Activated CD8-positive, alpha-beta memory T cell treated with anti-CD3 and anti-CD28 coated beads, Interleukin-2, amount 10 ng/mL, durations not matched to agents 7 days and 5 days (primary cell): ENCODE measurements at places on chromosomes 7 and 10.

DNA sequence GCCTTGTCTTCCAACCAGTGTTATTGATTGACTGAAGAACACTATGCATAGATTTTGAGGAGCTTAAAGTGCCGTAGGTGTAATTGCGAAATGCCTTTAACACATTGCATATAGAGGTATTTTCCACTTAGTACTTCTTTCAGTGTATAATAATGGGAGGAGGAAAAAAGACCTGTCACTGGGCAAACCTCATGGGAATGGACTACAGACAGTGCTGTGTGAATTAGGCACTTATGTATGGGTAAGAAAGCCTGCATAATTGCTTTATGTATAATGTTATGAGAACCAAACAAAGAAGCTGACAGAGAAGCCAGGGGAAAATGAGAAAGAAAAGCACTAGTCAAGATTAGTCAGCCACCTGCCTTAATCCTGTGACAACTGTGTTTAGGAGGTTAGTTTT is 12.4 kb upstream of the SCRN1 start:
- DNase-seq: no peak

DNA sequence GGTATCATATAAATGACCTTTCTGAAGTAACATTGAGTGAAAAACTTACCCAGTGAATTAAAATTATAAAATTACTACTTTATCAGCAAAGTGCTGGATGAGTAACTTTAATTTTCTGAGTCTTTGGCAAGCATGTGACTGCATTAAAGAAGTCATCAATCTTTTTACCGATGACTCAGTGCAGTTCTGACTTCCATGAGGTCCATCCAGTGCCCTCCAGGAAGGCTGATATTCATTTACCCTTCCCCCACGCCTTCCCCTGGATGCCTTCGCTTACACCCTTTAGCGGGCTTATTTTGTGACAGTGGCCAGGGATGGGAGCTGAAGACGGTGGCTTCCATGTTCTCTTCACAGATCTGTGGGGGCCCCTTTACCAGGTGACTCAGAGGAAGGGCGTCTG is 572.9 kb upstream of the PFKP start:
- DNase-seq: no peak

DNA sequence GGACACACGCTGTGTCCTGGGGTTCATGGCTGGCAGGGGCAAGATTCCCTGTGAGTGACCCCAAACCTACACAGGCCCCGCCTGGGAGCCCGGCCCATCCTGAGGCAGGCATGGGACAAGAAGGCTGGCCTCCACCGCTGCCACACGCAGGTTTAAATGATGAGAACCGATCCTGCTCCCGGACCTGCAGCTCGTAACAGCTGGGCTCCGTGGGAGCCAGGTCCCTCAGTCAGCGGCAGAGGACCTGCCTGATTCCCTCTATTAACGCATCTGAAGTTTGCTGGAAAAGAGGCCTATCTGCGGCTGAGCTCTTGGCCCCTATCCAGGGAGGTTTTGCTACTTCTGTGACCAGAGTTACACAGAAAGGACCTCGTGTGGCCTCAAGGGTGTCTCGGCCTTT is 112.3 kb downstream of the VIPR2 start:
- DNase-seq: peak; percentile 33

- DNase-seq: no peak
Measured at GRCh38 chr7:155724327-155725005, 80.0 kb downstream of the RBM33 start.

DNA sequence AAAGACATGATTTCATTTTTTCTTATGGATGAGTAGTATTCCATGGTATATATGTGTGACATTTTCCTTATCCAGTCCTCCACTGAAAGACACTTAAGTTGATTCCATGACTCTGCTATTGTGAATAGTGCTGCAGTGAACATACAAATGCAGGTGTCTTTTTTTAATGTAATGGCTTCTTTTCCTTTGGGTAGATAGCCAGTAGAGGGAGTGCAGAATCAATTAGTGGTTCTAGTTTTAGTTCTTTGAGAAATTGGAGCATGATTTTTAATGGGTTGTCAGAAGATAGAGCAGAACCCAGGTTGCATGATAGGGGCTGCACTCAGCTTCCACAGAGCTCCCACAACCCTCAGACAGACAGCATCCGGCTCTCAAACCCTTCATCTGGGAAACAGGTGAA is 152.9 kb upstream of the PLXDC2 start:
- no peak for DNase-seq

DNA sequence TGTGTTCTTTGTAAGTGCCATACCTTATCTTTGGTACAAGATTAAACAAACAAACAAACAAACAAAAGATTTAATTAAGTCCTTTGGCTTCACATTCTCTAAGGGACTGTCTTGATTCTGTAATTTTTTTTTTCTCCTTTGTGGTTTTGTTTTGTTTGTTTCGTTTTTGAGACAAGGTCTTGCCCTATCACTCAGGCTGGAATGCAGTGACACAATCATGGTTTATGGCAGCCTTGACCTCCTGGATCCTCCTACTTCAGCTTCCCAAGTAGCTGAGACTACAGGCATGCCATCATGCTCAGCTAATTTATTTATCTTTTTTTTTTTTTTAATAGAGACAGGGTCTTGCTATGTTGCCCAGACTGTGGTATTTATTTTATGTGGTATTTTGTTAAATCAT is 165.8 kb downstream of the LRRC4 start:
- DNase-seq: no peak

GRCh38 chr7:16989811-16990413 is 108.1 kb upstream of the AGR3 start:
- DNase-seq: no peak

DNA sequence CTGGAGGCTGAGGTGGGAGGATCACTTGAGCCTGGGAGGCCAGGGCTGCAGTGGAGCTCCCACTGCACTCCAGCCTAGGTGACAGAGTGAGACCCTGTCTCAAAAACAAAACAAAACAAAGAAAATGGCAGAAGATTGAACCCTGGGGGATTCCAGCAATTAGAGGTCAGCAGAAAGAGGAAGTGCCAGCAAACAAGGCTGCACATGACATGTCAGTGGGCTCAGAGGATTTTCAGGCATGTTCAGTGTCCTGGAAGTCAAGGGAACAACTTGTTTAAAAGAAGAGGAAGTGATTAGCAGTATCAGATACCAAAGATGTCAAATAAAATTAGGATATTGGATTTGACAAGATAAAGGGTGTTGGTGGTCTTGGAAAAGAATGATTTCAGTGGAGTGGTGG is 32.3 kb downstream of the RAB18 start:
- no peak for DNase-seq

- DNase-seq: no peak
Measured at GRCh38 chr10:120979435-120980278, 128.5 kb downstream of the WDR11 start.

DNA sequence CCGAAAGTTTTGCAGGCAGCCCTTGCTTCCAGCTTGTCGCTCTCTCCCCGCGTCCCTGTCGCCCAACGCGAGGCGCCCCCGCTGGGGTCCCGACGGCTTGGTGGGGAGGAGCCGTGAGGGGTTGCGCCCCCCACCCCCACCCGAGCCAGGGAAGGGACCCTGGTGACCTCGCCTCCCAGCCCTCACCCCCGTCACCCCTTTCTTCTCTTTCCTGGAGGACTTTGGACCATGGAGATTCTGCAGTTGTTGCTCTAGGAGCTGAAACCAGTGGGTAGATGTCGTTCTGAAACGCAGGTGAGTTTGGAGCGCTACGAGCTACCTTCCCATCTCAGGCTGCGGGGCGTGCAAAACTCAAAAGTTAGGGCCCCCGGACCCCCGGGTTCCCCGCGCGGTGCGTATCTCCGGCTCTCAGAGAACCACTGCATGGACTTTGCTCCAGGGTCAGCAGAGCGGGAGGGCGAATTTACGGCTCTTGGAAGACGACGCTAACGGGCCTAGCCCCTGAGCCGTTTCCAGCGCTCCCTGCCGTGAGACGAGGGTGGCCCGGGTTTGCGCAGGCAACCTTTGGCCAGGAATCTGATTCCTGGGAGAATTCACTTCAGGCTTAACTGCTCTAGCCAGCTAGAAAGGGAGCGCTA is 684 bp upstream of the ATXN7L1 start:
- no peak for DNase-seq

DNA sequence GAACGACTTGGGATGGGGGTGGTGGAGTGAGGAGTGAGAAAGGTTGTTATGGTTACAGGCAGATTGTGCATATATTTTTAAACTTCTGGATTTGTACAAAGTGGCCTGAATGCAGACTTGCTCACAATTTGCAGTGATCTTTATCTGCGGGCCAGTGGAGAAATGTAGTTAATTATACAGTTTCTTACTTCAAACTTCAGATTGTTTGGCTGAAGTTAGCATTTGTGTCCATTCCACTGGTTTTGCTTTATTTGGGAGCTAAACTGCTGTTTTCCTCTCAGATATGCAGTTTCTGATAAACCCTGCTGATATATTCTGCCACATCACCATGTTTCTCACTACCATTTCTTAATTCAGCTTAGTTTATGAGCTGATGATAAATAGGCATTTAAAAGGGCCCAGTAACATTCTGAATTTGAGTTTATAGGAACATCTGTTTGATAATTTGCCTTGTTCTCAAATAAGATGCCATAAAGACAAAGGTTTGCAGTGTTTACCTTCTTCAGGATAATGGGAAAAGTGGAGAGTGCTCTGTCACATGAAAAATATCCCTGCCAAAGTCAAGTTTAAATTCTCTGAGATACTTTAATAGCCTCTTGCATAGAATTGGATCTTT is 170.1 kb downstream of the ST7 start:
- DNase-seq: no peak

GRCh38 chr10:100647928-100648327 is 97.5 kb upstream of the PAX2 start:
- no peak for DNase-seq

- DNase-seq: no peak
Measured at GRCh38 chr7:110399421-110399820, 691.5 kb upstream of the LRRN3 start.

DNA sequence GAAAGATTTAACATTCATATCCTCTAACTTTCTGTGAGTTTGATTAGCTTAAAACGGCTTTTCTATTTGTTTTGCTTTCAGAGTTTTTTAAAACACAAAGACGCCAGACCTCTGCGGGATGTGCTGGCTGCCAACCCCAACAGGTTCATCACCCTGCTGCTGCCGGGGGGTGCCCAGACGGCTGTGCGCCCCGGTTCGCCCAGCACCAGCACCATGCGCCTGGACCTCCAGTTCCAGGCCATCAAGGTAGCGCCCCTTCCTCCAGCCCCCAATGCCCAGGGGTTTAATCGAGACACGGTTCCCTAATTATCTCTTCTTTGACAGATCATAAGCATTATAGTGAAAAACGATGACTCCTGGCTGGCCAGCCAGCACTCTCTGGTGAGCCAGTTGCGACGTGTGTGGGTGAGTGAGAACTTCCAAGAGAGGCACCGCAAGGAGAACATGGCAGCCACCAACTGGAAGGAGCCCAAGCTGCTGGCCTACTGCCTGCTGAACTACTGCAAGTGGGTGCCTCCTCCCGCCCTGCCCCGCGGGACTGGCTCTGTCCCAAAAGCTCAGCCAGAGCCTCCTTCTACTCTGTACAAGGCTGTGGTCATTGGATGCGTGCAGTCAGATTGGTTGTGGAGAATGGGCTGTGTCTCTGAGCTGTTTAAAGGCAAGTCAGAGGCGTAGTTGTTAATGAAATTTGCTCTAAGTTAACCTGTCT is 71.2 kb downstream of the TRRAP start:
- DNase-seq: no peak

DNA sequence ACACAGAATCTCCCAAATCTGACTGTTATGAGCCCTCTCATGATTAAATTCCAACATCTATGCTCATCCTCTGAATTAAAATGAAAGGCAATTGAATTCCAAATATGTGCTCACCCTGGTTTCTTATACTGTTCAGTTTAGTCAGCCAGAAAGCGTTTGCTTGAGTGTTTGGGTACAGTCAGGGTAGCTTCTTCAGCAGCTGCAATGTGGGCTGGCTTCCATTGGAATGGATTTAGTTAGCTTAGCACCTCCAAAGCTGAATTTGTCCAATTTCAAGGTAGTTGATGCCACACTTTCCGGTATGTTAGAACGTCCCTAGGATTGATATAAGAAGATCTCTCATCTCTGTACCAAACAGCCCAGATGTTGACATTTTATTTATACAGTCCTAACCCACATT is 9.3 kb downstream of the KLHL7 start:
- DNase-seq: no peak

DNA sequence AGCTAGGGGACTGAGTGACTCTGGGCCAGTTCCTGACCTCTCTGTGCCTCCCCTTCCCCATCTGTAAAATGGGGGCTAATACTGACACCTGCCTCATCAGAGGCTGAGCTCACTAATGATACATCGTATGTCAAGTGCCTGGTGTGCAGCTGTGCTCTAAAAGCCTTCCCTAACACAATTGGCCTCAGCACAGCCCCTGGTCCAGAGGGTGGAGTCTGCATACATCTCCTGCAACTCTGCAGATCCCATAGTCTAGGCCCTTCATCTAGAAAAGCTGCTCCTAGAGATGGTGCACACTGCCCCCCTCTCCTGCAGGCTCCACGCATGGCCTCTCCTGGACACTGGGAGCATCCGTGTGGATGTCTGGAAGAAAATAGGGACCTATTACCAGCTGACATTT is 255.0 kb downstream of the RPS24 start:
- no peak for DNase-seq

- no peak for DNase-seq
Measured at GRCh38 chr10:95835149-95835860, 72.5 kb upstream of the CC2D2B start.

DNA sequence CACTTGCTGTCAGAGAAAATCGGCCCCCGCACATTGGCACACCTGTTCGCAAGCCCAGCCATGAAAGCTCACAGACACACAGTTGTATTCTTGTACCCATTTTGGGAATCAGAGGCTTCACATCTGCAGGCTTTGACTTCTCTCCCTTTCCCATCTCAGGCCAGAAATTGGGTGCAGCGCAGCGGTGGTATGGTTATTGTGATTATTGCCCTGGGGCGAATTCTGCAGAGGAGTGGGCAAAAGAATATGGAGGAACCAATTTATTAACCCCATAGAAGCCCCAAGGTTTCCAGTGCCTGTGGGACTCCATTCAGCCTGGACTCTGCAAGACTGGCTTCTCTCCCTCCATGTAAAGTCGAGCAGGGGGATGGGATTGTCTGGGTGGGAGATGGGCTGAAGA is 14.0 kb downstream of the TLX1 start:
- no peak for DNase-seq

GRCh38 chr7:88670536-88670935 is 89.0 kb upstream of the ZNF804B start:
- no peak for DNase-seq

DNA sequence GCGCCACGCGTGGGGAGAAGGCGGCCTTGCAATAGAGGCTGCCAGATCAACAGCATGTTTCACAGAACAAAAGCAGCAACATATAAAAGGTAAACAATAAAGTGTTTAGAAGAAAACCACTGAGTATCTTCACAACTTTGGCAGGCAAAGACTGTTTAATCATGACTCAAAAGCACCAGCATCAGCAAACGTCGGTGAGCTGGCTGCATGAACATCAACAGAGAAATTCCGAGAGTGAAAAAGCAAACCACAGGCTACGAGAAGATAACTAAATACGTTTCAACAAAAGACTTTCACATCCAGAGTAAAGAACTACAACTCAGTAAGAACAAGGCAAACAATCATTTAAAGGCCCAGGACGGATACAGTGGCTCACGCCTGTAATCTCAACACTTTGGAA is 172.0 kb downstream of the MAD1L1 start:
- DNase-seq: no peak

GRCh38 chr7:45718464-45719330 is 144.5 kb downstream of the ADCY1 start:
- no peak for DNase-seq
